ENCODE measurements at places on chromosomes 11 and 22. TPM values are rescaled to one million over a fixed set of nuclear protein-coding genes. Genes with fewer than 3 reads are reported as not detected.

The DCHS1 gene
- total RNA-seq: 1.5 TPM

The IGSF22 gene
- total RNA-seq: not detected

The RIC3 gene
- 11.5 TPM for total RNA-seq

GRCh38 chr11:34245041-34245440 lies 112.8 kb downstream of the ABTB2 start:
- ATAC-seq: peak; percentile 43

- ATAC-seq: peak; percentile 80
These were observed at the start of gene MPZL2 for GRCh38 chr11:118263695-118264568. Gene MPZL2, minus strand, starts transcription at chr11:118264297. Its CDS starts 144 bp downstream, at chr11:118264153.
